ENCODE measurements at places on chromosomes 1 and 21. TPM values are rescaled to one million over a fixed set of nuclear protein-coding genes. Genes with fewer than 3 reads are reported as not detected.

Gene HLCS
- 12.3 TPM for total RNA-seq

Gene SYT6
- total RNA-seq = not detected

Gene DMRTA2
- total RNA-seq = not detected

Gene PTGS2
- total RNA-seq = not detected

Gene AMPD1
- not detected for total RNA-seq

Gene GFI1
- total RNA-seq = 18.2 TPM

Gene WNT4
- total RNA-seq = not detected

Gene TBCE
- 29.5 TPM for total RNA-seq

Gene CHIA
- total RNA-seq = not detected

Gene APP
- 31.0 TPM for total RNA-seq

- no peak for DNase-seq
Measured at GRCh38 chr1:101216623-101217022, 20.2 kb upstream of the S1PR1 start.

- peak; percentile 54 for DNase-seq
Measured at GRCh38 chr1:160544647-160545046, 21.6 kb upstream of the SLAMF6 start.

GRCh38 chr1:65255035-65255655 is 54.2 kb upstream of the DNAJC6 start:
- DNase-seq = no peak

DNA sequence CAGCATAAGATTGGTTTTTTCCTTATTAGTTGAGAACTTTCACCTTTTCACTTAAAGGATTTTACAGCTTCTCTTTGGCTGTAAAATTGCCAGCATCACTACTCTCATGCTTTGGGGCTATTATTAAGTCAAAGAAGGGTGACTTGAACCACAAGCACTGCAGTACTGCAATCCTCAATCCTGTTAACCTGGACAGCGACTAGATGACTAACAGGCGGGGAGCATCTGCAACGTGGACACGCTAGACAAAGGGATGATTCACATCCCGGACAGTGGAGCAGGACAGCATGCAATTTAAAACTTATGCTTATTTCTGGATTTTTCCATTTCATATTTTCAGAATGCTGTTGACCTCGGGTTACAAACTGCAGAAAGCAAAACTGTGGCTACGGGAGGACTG is 8.1 kb downstream of the ARV1 start:
- DNase-seq = no peak

GRCh38 chr1:196393742-196394141 is 214.5 kb downstream of the KCNT2 start:
- DNase-seq = no peak

- DNase-seq = no peak
Measured at GRCh38 chr1:3695326-3696217, 43.3 kb downstream of the TP73 start.

DNA sequence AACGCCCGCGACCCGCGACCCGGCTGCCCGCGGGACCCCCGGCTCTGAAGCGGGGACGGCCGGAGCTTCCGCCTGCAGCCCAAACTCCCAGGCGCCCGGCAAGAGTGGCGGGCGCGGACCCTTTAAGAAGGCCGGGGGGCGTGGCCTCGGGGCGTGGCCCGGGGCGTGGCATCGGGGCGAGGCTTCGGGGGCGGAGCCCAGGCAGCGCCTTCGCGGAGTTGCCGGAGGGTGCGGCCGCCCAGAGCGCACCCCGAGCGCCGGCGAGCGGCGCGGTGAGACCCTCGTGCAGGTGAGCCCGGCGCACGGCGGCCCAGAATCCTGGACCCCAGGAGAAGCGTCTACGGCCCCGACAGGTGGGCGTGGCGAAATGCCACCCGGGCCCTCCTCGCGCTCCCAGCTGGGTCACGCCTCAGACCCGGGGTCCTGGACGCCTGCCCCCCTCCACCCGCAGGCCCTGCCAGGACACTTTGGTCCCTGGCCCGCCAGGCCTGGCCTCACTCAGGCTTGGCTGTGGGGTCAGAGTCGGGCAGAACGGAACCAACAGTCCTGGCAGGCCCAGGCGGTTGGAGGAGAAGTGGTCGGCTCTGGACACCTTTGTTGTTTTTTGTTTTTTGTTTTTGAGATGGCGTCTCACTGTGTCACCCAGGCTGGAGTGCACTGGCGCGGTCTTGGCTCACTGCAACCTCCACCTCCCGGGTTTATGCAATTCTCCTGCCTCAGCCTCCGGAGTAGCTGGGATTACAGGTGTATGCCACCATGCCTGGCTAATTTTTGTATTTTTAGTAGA is 14.4 kb downstream of the RNF223 start:
- DNase-seq = peak; percentile 91

DNA sequence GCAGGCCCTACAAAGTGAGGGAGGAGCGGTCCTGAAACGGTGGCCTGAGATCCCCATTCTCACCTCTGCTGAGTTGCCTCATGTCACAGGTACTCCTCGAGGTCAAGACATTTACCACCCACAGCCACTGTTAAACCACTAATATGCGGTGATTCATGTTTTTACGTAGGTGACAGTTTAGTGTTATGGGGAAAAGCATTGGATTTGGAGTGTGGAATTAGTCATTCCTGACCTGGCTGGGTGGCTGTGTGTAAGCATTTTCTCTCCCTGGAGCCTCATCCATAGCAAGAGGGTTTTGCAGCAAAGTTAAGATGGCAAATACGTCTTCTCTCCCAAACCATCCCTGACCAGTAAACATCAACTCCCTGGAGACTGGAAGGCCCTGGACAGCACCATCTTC is 57.8 kb upstream of the KCNJ6 start:
- no peak for DNase-seq

- DNase-seq = no peak
Measured at GRCh38 chr1:199272628-199273086, 633.8 kb downstream of the PTPRC start.

GRCh38 chr21:29568020-29568697 is 269.4 kb downstream of the BACH1 start:
- no peak for DNase-seq

- DNase-seq = no peak
Measured at GRCh38 chr21:26715878-26716506, 129.2 kb downstream of the ADAMTS1 start.

DNA sequence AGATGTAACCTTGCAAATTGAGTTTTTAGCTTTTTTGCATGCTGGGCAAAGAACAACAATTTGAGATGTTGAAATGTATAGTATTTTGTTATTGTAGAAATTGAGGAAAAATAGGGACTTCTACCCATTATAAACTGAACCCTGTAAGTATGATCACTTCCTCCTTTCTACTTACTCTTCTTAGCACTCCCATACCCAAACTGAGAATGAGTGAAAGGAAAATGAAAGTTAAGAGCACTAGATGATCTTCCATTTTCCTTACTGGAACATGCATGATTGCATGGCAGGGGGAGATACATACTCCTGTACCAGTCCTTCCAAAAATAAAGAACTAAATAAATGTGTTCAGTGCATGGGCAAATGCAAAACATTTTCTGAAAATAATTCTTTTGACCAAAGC is 107.4 kb upstream of the KIAA1614 start:
- no peak for DNase-seq

GRCh38 chr21:37398697-37399096 is 32.1 kb downstream of the DYRK1A start:
- no peak for DNase-seq

- no peak for DNase-seq
Measured at GRCh38 chr1:153842006-153842471, 66.8 kb downstream of the SLC27A3 start.

DNA sequence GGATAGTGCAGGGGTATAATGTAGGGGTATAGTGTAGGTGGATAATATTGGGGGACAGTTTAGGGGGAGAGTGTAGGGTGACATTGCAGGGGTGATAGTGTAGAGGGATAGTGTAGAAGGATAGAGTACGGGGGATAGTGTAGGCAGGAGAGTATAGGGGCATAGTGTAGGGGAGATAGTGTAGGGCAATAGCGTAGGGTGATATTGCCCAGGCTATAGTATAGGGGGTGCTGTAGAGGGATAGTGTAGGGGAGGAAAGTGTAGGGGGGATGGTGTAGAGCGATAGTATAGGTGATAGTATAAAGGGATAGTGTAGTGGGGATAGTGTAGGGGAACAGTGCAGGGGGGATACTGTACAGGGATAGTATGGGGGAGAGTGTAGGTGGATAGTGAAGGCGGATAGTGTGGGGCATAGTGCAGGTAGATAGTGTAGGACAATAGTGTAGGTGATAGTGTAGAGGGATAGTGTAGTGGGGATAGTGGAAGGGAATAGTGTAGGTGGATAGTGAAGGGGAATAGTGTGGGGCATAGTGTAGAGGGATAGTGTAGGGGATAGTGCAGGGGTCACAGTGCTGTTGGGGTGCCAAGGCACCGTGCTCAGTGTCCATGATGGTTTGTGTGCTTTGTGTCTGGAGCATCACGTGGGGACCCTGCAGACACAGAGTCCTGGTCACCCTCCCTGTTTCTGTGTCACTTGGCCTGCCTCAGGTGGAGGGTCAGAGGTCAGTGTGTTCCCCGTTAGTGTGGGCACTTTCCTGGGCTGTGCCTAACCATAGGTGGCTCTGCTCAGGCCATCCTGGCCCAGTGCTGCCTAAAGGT is 10.5 kb upstream of the ARF1 start:
- no peak for DNase-seq

DNA sequence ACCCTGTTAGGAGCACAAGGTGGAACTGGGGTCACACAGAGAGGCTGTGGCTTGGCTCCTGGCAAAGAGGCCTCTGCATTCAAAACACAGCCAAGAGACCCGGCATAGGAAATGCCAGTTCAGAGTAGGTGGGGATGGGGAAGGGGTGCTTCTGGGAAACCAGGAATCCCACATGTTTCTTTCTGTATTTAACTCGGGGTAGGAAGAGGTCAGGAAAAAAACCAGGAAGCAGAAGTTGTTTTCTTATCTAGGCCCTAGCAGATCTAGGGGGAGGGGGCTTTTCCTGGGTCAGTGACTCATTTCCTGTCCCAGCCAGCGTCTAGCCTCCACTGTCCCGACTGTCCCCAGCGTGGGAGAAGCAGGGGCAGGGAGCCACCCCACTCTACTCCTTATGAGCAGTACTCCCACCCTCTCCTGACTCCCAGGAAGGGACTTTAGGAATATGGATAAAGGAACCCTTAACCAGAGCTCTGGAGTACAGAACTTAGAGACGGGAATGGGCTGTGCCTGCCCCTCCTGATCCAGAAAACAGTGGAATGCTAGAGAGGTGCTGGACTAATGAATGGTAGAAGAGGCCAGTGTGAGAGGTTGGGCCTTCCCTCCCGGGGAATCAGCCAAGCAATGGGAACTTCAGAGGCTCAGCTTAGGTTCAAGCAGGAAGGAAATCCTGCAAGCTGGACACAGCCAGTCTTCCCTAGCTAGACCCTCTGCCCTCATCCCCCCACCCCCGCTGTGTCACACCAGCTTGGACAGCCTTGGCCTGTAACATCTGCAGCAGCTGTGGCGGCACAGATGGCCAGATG is 5.7 kb downstream of the FHL3 start:
- DNase-seq = no peak

DNA sequence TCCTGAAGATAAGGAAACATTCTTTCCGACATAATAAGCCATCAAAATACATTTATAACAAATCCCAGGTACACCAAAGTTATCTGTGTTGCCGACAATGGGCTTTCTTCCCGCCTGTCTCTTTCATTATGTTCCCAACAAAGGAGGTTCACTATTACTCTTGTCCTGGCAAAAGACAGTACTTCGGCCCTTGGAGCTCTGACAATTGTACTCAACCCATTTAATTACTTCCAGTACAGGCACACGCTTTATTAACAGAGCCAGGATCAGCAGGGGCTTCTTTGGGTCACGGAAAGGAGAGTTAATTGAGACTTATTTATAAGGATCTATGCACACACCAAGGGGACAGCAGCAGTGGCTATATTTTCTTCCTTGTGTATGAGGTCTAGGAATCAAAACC is 46.6 kb upstream of the DUSP10 start:
- DNase-seq = no peak

DNA sequence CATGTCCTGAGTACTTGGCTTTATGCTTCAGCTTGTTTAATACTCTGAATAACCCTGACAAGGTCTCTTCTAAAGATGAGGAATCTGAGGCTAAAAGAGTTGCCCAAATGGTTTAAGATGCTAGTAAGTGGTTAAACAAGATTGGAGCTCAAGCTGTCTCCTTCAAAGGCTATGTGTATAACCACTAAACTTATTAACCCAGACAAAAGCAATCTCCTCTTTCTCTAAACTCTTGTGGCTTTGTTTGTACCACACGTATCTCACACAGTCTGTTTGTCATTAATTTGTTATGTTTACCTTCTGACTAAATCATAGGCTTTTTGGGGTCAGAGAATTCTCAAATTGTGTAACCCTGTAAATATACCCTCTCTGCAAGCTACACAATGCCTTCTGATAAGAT is 89.9 kb downstream of the HMCN1 start:
- no peak for DNase-seq

- DNase-seq = no peak
Measured at GRCh38 chr1:85366391-85367170, 90.1 kb upstream of the BCL10 start.

DNA sequence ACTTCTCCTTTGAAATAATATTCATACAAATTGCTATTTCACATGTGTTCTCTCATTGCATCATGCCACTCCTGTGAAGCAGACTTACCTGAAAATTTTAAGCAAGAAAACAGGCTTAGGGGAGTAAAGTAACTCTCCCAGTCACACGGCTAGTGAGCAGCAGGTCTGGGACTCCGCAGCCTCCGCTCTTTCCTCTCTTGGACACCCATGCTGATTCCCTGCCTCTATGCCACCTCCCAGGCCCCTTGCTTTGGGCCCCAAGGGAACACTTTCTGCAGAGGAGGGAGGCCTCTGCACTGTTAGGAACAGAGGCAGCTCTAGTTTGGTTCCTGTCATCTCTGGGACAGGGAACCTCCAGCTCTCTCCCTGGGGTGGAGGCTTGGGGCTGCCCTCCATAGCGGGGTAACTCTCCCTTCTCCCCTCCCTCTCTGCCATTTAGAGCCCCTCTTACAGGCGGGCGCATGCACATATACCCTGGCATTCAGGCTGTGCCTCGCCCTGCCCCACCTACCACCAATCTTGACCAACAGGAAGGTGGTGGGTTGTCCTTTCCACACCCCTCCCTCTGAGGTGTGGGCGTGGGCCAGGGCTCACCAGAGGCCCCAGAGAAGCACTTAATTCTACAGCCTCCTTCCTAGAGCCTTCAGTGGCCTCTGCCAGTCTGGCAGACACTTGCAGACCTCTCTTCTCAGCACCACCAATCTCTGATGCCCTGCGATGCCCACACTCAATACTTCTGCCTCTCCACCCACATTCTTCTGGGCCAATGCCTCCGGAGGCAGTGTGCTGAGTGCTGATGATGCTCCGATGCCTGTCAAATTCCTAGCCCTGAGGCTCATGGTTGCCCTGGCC is at the start of gene RXFP4:
Gene RXFP4, plus strand, starts transcription at position 646 of the 852 bp plus-strand sequence. Its CDS starts 72 bp downstream, at position 718.
- DNase-seq = no peak

DNA sequence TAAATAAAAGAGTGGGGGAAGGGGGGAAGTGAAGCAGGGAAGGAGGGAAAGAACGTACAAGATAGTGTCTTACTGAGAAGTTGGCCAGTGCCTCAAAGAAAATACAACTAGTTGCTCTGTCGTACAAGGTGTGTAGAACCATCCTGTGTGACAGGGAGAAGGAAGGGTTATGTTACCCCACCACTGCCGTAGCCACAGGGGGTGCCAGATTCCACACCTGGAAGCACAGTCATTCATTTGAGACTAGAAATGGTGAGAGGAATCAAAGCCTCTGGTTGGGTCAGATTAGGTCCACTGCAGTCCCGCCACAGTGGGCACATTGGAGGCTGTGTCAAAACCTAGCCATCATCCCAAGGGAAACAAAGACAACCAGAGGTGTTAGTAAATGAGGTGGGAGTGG is 2.7 kb upstream of the ERI3 start:
- DNase-seq = no peak

Data from naive thymus-derived CD8-positive, alpha-beta T cell (primary cell).